ENCODE measurements at places on chromosomes 12 and 14.

GRCh38 chr12:52032446-52032803, 18.8 kb upstream of the NR4A1 start:
- DNase-seq, result peak; percentile 45

GRCh38 chr14:99073431-99073830, 198.6 kb downstream of the BCL11B start:
- no peak for DNase-seq

- DNase-seq, result no peak
Observed at GRCh38 chr12:2226641-2227040, 173.9 kb downstream of the CACNA1C start.

GRCh38 chr14:21055432-21056117, 2.0 kb upstream of the RNASE8 start:
- no peak for DNase-seq

- DNase-seq, result no peak
Observed at GRCh38 chr12:2453076-2453760, 341.6 kb upstream of the FKBP4 start.

- no peak for DNase-seq
Observed at GRCh38 chr14:89563471-89563870, 146.4 kb upstream of the FOXN3 start.

- DNase-seq, result no peak
Observed at GRCh38 chr12:78977304-78977867, 112.8 kb downstream of the SYT1 start.

DNA sequence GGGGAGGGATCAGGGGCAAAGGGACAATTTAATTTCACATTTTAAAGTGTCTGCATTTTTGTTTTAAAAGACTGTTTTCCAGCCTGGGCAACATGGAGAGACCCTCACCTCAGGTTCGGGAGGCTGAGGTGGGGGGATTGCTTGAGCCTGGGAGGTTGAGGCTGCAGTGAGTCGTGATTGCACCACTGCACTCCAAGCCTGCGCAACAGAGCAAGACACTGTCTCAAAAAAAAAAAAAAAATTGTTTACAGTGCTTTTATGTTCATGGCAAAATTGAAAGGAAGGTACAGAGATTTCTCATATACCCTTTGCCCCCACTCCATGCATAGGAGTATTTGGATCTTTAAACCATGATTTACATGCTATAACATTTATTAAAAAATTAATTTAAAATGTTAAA, 16.4 kb upstream of the HVCN1 start:
- no peak for DNase-seq

DNA sequence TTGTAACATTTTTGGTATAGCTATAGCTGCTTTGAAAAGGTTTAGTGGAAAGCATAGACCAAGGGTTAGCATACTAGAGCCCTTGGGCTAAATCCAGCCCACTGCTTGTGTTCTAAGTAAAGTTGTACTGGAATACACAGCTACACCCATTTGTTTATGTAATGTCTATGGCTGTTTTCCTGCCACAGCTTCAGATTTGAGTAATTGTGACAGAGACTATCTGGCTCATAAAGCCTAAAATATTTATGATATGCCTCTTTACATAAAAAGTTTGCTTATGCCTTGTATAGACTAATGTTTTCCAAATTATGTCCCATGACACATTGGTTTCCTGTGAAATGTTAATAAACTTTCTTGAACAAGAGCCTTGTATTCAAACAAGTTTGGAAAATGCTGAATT, 234.8 kb upstream of the ATP2B1 start:
- DNase-seq, result no peak

GRCh38 chr14:54200726-54201125, 196.1 kb upstream of the CDKN3 start:
- DNase-seq, result no peak

GRCh38 chr12:121560392-121561008, 20.3 kb downstream of the KDM2B start:
- no peak for DNase-seq

- DNase-seq, result no peak
Observed at GRCh38 chr14:94022532-94023411, 3.4 kb upstream of the OTUB2 start.

DNA sequence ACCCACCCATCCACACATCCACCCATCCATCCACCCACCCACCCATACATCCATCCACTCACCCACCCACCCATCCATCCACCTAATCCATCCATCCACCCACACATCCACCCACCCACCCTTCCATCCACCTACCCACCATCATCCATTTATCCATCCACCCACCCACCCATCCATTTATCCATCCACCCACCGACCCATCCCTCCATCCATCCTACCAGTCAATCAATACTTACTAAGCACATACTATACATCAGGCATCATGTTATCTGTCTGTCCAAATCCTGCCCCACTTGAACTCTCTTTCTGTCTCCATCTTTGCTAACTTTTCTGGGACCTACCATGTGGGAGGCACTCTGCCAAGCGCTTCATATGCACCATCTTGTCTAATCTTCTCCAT, 15.4 kb downstream of the GALNT9 start:
- no peak for DNase-seq

Data from natural killer cell (primary cell).